GM12892 (cell line): ENCODE measurements at places on chromosomes 1 and 21.

GRCh38 chr1:15722836-15723532 is 13.1 kb upstream of the SLC25A34 start:
- DNase-seq, result no peak

GRCh38 chr1:109677459-109677858 is 9.6 kb downstream of the GSTM2 start:
- DNase-seq, result no peak

DNA sequence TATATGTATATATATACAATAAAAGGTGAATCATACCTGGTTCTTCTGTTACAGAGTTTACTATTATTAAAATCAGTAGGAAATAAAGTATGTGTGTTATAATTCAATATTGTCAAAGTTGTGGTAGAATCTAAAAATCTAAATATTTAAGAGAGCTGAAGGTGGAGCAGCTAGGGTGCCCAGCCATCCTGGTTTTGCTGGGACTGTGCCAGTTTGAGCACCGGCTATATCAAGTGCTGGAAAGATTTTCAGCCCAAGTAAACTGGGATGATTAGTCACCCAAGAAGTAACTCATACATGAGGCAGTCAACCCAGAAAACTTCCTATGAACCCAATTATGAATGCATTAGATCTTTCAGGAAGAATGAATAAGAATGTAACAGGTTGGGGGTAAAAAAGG is 16.9 kb upstream of the KRTAP19-5 start:
- DNase-seq, result no peak

- no peak for DNase-seq
Measured at GRCh38 chr1:55751776-55752175, 536.6 kb upstream of the USP24 start.

DNA sequence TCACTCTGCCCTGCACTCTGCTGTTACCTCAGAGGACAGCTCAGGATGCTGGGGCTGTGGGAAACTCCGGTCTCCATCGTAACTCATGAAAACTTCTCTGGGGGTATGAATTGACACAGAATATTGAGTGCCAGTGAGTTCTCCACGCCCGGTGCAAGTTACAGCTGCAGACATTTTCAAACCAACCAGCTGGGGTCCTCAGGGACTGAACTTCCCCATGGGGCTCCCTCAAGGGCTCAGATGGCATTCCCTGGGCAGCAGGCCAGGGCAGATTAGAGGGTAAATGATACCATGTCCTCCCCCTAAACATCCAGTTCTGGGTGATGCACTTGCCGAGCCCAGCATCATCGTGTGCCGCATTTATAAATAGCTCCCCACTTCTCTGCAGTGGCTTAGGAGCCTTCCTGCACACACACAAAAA is 27.8 kb upstream of the CCSAP start:
- no peak for DNase-seq
